Activated gamma-delta T cell treated with anti-CD3 and anti-CD28 coated beads, Interleukin-2, amount 50 U/mL, for 16 hours (primary cell): ENCODE measurements at places on chromosomes 3 and 15.

GRCh38 chr3:116048991-116049390 lies 396.3 kb downstream of the LSAMP start:
- no peak for DNase-seq

- no peak for DNase-seq
Measured at GRCh38 chr15:22845289-22845900, 6.9 kb downstream of the NIPA2 start.

DNA sequence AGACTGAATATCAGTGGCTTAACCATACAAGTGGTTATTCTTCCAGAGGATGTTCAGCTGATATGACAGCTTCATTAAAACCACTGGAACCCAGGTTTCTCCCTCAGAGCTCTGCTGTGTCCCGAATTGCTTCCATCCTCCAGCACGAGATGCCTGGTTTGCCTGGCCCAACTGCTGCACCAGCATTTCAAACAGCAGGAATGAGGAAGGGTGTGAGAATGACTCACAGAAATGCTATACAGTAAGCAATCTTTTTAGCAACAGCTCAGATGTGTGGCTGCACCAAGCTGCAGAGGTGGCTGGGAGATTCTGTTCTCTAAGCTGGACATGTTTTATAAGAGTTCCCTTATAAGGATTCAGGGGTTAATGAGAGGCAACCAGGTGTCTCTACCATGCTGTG lies 271.0 kb downstream of the GABRG3 start:
- no peak for DNase-seq

DNA sequence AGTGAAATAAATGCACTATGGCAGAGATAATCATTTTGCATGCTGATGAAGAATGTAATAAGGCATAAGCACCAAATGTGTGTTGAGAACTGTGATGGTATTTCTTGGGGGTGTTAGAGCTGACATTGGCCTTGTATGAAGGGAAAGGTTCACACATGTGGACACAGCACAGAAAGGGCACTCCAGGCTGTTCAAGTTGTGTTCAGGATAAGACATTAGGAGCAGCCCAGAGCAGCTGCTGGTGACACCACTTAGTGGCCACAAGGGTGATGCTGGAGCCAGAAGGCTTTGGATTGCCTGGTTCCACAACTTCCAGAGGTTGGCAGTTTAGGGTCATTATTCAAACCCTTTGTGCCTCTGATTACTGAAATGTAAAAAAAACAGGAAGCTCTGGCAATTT lies 155.4 kb downstream of the GOLGA6L6 start:
- DNase-seq, result no peak

GRCh38 chr3:43268636-43269035 lies 17.7 kb upstream of the SNRK start:
- DNase-seq, result no peak

DNA sequence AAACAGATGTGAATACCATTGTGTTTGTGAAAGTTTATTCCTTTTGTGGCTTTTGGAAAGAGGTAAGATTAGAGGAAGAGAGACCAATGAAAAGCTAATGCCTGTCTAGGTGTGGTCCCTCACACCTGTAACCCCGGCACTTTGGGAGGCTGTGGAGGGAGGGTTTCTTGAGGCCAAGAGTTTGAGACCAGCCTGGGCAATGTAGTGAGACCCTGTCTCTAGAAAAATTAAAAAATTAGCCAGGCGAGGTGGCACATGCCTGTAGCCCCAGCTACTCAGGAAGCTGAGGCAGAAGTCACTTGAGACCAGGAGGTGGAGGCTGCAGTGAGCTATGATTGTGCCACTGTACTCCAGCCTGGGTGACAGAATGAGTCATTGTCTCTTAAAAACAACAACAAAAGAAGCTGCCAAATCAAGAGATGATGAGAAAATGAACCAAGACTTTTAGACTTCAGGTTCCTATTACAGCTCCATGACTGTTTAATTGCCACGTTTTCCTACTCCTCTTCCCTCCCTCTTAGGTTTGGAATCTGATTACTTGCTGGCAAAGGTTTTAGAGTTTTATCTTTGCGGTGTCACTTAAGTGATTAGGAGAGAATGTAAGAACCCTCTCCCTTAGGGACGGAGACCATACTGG lies 68.7 kb downstream of the CGNL1 start:
- no peak for DNase-seq

DNA sequence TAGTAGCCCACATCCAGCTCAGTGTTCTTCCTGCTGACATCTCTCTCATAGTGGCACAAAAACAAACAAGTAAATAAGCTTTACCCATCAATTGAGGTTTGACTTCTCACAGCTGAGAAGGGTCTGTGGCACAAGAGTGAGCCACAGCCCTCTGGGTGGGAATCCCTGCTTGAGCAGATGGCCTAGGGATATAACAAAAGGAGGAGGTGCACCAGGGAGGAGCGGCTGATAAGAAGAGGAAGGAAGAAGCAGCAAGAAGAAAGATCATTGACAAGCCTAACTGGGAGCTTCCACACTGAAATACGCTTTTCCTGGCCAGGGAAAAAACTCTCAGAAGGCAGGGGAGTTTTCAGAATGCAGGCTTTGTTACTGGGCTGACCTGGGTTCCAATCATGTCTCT lies 279.8 kb downstream of the UACA start:
- no peak for DNase-seq

DNA sequence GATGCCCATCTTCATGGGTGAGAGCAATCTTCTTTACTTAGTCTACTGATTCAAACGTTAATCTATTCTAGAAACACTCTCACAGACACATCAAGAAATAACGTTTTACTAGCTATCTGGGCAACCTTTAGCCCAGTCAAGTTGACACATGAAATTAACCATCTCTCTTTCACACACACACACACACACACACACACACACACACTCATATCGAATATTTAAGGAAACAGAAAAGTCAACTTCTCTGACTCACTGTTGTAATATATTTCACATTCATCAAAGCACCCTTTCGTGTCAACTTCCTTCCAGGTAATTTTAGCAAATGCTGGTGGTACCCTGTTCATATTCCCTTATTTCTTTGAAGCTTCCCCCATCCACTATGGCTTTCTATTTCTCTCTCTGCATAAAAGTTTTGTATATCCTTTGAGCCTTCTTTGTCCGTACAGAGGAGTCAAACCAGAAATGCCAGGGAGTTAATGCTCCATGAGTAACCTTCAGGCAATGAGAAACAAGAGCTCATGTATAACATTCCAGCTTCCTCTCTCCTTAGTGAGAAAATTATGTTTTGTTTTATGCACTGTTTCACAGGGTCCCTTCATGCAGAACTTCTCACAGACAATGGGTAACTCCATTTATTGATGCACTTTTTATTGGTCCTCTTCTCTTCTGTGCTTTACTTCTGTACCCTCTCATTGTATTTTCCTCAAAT lies 335.5 kb upstream of the CBLB start:
- no peak for DNase-seq

DNA sequence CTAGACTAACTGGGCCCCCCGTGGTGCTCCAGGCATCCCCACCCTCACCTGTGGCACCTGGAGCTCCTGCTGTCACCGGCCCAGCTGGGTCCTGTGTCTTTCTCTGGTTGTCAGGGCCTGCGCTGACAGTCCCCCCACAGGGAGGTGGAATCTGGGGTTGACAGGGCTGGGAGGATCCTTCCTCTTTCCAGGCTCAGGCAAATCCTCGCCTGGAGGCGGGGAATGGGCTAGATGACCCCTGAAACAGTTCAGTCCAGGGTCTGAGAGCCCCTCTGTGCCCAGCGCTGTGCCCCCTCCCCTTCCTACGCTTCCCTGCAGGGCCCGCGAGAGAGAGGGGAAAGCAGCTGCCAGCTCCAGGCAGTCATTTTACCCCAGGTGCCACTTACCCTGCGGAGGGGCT lies 50.1 kb upstream of the MCF2L2 start:
- no peak for DNase-seq

DNA sequence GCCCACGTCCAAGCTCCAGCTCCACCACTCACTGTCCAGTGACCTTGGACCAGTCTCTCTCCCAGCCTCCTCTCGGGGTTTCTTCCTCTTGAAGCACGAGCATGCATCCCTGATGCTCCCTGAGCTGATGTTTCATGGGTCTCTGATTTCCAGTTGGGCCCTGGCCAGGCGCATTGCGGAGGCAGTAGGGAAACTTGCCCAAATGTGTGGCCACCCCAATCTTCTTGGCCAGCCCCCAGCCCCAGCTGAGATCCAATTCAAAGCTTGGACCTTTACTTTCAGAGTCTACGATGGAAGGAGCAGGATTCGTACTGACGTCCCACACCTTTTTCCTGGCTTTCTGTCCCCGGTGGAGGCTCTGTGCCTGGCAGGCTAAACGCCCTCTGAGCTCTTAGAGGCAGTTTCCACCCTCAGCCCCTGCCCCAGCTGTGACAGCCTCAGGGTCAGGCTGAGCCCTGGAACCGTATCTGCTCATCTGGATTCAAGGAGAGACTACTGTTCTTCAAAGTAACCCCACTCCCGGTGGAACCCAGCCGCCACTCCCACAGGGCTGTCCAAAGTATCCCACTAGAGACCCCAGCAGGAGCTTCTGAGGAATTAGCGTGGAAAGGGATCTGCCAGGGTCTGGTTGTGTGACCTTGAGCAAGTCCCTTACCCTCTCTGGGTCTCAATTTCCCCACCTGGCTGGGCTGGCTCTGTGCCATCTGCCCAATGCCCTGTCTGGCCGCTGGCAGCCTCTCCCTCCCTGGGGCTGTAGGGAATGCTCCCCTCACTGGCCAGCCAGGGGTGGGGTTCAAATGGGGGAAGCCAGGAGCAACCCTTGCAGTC lies 37.4 kb downstream of the CPN2 start:
- DNase-seq, result no peak

GRCh38 chr3:183328164-183328563 lies 75.1 kb downstream of the B3GNT5 start:
- DNase-seq, result no peak

DNA sequence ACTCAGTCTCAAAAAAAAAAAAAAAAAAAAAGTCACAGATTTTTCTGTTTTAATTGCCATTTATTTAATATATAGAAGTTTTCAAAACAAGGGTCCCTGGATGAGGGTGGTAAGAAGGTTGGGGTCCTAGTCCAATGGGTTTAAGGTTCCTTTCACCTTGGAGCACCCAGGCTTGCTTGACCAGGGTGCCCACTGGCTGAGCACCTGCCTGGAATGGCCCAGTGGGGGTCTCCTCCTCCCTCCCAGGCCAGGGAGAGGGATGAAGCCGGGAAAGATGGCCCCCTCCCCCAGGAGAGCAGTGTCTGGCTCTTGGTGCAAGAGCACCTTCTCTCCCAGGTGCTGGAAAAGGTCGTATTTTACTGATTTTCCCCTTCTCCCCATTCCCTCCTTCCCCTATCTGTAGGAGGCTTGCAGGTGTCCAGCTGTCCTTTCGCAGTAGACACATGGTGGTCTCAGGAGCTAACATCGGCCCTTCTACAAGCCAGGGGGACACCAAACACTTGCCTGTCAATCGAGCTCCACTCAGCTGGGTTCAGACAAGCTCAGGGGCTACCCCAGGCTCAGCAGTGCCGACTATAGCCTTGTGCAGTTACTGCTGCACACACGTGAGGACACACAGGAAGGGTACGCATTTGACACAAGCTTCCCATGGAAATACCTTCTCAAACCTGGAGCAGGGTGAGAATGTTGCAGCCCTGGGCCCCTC lies 112.3 kb upstream of the KLF13 start:
- no peak for DNase-seq

DNA sequence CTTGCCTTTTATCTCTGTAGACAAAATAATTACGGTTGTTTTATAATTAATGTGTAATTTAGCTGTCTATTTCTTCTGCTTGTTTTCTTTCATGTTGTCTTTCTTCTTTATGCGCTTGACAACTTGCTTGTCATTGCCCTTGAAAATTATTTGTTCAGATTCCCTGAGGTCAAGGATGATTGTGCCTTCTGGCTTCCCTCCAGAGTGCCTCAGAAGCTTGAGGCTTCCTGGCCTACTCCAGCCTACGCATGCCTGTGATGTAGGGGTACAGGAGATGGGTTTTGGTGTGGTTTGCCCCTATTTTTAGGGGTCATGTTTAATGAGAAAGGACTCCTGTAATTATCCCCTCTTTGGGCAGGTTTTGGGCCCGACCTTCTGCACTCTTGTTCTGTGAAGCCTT lies 231.5 kb downstream of the SV2B start:
- no peak for DNase-seq

- DNase-seq, result no peak
Measured at GRCh38 chr3:177824190-177824786, 627.0 kb upstream of the TBL1XR1 start.

- DNase-seq, result no peak
Measured at GRCh38 chr15:56794165-56794552, 60.9 kb upstream of the ZNF280D start.

GRCh38 chr15:84649706-84650105 lies 4.4 kb downstream of the WDR73 start:
- DNase-seq, result no peak

DNA sequence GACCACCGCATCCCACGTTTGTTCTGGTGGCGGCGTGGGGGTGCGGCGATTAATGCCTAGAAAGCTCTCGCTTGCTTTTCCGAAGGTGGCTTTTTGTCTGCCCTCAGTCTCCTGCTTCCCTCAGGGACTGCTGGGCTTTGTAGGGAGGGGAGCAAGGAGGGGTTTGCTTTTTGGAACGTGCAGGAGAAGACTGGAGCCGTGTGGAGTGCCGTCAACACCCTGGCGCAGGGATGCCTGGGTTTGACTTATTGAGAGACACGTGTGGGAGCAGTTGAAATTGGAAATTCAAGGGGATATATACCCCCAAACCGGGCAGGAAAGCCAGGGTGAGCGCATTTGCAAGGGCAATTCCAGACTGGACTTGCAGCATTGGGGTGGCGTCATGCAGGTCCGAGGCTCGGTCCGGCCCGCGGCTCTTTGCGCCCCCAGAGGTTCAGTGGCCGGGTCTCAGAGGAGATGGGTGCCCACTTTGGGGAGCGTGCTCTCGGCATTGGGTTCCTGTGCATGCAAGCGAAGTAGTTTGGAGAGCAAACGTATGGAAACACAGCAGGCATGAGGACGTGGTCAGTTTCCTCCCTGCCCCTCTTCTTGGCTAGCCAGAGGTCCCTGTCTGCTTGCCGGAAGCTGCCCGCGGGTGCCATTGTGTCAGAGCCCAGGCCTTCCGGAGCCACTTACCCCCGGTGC lies 2.1 kb downstream of the EPHB1 start:
- no peak for DNase-seq

DNA sequence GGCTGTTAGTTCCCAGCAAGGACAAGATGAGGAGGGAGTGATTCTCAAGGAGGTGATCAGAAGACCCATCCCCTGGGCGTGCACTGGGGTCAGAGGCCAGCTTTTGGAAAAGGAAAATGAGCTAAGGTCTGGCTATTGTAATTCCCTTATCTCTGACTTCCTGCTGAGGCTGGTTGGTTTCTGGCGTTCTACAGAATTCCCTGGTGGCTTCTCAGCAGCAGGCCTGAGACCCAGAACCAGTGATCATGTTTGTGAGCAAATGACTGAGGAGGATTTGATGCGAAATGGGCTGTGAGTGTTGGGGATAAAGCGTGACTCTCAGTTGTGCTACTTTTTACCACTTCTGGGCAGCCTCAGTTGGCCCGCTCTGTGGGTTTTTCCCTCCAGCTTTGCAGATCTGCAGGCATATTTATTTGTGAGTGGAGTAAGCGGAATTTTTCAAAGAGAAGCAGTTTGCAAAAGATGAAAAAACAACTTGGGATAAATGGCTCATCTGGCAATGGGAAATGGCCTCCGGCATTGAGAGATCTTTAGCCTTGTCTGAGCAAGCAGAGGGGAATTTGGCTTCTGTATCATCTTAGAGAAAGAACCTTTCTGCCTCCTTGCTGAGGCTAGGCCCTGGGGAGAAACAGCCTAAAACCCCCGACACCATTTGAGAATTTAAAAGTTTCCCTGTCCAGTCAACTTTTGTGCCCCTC lies 102.7 kb downstream of the SLCO3A1 start:
- no peak for DNase-seq

- no peak for DNase-seq
Measured at GRCh38 chr15:65184305-65184867, 756 bp downstream of the CLPX start.
